ENCODE measurements at places on chromosomes 5 and 9. TPM values are rescaled to one million over a fixed set of nuclear protein-coding genes. Genes with fewer than 3 reads are reported as not detected.

The TLE4 gene
- 30.9 TPM for total RNA-seq

The FRRS1L gene
- total RNA-seq, result 10.9 TPM

The CTNND2 gene
- not detected for total RNA-seq

The CNTNAP3 gene
- 11.5 TPM for total RNA-seq

The BARHL1 gene
- not detected for total RNA-seq

The TMC1 gene
- total RNA-seq, result not detected

The AK6 gene
- 36.3 TPM for total RNA-seq

The THBS4 gene
- 4.7 TPM for total RNA-seq

The CTXN3 gene
- not detected for total RNA-seq

The LIX1 gene
- total RNA-seq, result 3.9 TPM

GRCh38 chr9:109012009-109012875 is 1.1 kb downstream of the CTNNAL1 start:
- H3K4me1 ChIP-seq, result no peaks in the 10 kb centered on the region
- DNase-seq, result peak; percentile 72
- peak overlapping the region; percentile 68 for H3K4me3 ChIP-seq

DNA sequence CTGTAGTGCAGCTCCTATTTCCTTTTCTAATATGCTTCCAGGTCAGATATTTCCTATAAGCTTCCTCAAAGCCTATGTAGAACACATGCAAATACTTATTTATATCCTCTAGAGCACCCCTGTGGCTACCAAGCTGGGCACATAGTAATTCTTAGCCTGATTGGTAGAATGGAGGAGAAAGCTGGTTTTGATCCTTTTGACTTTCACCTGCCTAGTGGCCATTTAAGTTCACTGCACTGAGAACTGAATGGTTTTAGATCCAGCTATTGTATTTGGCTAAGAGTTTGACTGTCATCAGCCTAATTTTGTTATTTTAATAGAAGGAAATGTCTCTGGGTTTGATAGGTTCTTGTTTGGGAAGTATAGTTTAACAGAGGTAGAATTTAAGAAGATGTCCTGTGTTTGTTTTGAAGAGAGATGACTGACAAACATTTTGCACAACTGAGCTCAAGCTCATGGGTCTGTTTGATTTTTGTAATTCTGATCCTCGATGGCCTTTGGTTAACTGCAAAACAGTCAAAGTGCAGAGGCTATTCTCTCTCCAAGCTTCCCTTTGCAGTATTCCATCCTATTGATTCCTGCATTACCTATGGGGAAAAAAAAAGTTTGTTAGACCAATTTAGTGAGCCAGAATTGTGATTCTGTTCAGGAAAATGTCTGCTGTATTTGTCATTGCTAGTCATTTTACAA is 85.4 kb downstream of the KCNN2 start:
- H3K4me3 ChIP-seq, result no peak overlapping the region
- H3K27ac ChIP-seq, result no peak overlapping the region
- no peaks in the 10 kb centered on the region for H3K27me3 ChIP-seq
- no peaks in the 10 kb centered on the region for H3K4me1 ChIP-seq
- no peak for DNase-seq
- no peaks in the 10 kb centered on the region for H3K36me3 ChIP-seq

GRCh38 chr5:1288439-1289335 is 6.2 kb downstream of the TERT start:
- no peaks in the 10 kb centered on the region for H3K27me3 ChIP-seq
- DNase-seq, result no peak
- no peak overlapping the region for H3K4me3 ChIP-seq
- no peaks in the 10 kb centered on the region for H3K36me3 ChIP-seq
- H3K27ac ChIP-seq, result no peak overlapping the region
- H3K4me1 ChIP-seq, result no peaks in the 10 kb centered on the region

- no peak for DNase-seq
- no peak overlapping the region for H3K27ac ChIP-seq
- no peak overlapping the region for H3K4me3 ChIP-seq
Measured at GRCh38 chr9:35948451-35948850, 9.5 kb downstream of the OR2S2 start.

- no peak for DNase-seq
- H3K36me3 ChIP-seq, result no peaks in the 10 kb centered on the region
- H3K4me3 ChIP-seq, result no peak overlapping the region
- H3K27ac ChIP-seq, result no peak overlapping the region
Measured at GRCh38 chr5:122638581-122638980, 136.3 kb upstream of the SNX2 start.

GRCh38 chr9:19992556-19992955 is 203.7 kb upstream of the SLC24A2 start:
- H3K4me3 ChIP-seq, result no peak overlapping the region
- no peaks in the 10 kb centered on the region for H3K36me3 ChIP-seq
- no peaks in the 10 kb centered on the region for H3K4me1 ChIP-seq
- DNase-seq, result no peak
- H3K27ac ChIP-seq, result no peak overlapping the region
- no peaks in the 10 kb centered on the region for H3K27me3 ChIP-seq

GRCh38 chr9:122029898-122030297 is 63.2 kb downstream of the TTLL11 start:
- H3K4me1 ChIP-seq, result no peaks in the 10 kb centered on the region
- H3K27ac ChIP-seq, result no peak overlapping the region
- DNase-seq, result no peak
- no peaks in the 10 kb centered on the region for H3K27me3 ChIP-seq

DNA sequence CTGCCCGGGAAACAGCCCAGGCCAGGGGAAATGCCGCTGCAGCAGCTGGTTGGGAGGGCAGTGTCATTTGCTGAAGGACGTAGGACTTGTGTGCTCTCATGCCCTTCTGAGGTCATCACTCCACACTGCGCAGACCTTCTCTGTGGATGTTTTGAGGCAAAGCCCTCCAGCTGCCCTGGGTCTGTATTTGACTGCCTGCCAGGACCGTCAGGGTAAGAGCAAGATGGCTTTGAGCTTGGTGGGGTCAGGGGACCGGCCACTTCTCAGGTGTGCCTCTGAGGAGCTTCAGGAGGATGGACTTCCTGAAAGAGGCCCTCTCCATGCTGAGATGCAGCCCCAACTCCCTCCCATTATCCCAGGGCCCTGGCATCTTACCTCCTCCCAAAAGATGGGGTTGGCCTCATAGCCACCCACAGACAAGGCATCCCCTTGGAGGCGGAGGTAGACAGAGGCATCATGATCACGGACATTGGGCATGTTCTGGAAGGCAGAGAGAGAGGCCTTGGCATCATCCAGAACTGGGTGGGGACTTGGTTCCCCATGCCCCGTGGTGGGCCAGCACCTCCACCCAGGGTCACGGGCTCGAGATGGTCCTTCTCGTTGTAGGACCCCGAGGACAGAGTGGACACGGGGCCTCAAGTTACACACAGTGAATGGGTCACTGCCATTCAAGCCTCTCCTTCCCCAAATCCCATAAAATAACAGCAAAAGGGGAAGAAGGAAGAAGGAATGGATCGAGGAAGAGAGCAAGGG is 19.4 kb downstream of the SARDH start:
- DNase-seq, result no peak
- no peaks in the 10 kb centered on the region for H3K27me3 ChIP-seq
- H3K4me3 ChIP-seq, result no peak overlapping the region
- no peak overlapping the region for H3K27ac ChIP-seq
- no peaks in the 10 kb centered on the region for H3K36me3 ChIP-seq

- no peaks in the 10 kb centered on the region for H3K36me3 ChIP-seq
- no peak overlapping the region for H3K27ac ChIP-seq
- H3K4me1 ChIP-seq, result no peaks in the 10 kb centered on the region
- H3K4me3 ChIP-seq, result no peak overlapping the region
Measured at GRCh38 chr5:124030043-124030491, 518.1 kb downstream of the CSNK1G3 start.

DNA sequence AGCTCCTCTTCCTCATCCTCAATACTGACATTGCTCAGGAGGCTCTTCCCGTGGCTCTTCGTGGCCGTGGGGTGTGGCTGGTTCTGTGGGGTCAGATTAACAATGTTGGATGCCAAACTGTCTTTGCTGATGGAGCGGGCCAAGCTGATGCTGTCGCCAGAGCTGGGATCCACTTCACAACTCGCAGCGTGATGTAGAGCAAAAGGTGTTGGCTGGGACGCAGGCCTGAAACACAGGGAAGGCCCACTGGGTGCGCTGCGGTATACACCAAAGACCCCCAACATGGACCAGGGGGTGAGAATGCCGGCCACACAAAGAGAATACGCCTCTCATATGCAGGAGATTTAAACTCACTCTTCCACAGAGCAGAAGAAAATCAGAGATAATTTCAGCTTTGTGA is 84.3 kb downstream of the CAMSAP1 start:
- H3K27ac ChIP-seq, result no peak overlapping the region
- DNase-seq, result no peak
- H3K36me3 ChIP-seq, result no peaks in the 10 kb centered on the region
- H3K27me3 ChIP-seq, result no peaks in the 10 kb centered on the region

- no peaks in the 10 kb centered on the region for H3K4me1 ChIP-seq
- no peaks in the 10 kb centered on the region for H3K36me3 ChIP-seq
- H3K4me3 ChIP-seq, result no peak overlapping the region
- no peaks in the 10 kb centered on the region for H3K27me3 ChIP-seq
- H3K27ac ChIP-seq, result no peak overlapping the region
Measured at GRCh38 chr5:160674901-160675300, 177.1 kb downstream of the ATP10B start.

GRCh38 chr9:4038182-4038723 is 261.6 kb downstream of the GLIS3 start:
- H3K27me3 ChIP-seq, result no peaks in the 10 kb centered on the region
- DNase-seq, result no peak
- H3K4me3 ChIP-seq, result no peak overlapping the region
- H3K4me1 ChIP-seq, result no peaks in the 10 kb centered on the region

- H3K27me3 ChIP-seq, result no peaks in the 10 kb centered on the region
- H3K4me1 ChIP-seq, result no peaks in the 10 kb centered on the region
- H3K27ac ChIP-seq, result peak overlapping the region; percentile 66
- H3K4me3 ChIP-seq, result peak overlapping the region; percentile 47
Measured at GRCh38 chr9:129697656-129698253, 32.3 kb downstream of the PRRX2 start.

- H3K27ac ChIP-seq, result no peak overlapping the region
- DNase-seq, result no peak
- no peak overlapping the region for H3K4me3 ChIP-seq
- no peaks in the 10 kb centered on the region for H3K27me3 ChIP-seq
- no peaks in the 10 kb centered on the region for H3K4me1 ChIP-seq
Measured at GRCh38 chr9:134384811-134385479, 58.7 kb downstream of the RXRA start.

- no peak overlapping the region for H3K4me3 ChIP-seq
- H3K4me1 ChIP-seq, result no peaks in the 10 kb centered on the region
- H3K27me3 ChIP-seq, result no peaks in the 10 kb centered on the region
- no peak for DNase-seq
- no peak overlapping the region for H3K27ac ChIP-seq
- H3K36me3 ChIP-seq, result no peaks in the 10 kb centered on the region
Measured at GRCh38 chr5:165370794-165371193, 1865.4 kb downstream of the MAT2B start.

DNA sequence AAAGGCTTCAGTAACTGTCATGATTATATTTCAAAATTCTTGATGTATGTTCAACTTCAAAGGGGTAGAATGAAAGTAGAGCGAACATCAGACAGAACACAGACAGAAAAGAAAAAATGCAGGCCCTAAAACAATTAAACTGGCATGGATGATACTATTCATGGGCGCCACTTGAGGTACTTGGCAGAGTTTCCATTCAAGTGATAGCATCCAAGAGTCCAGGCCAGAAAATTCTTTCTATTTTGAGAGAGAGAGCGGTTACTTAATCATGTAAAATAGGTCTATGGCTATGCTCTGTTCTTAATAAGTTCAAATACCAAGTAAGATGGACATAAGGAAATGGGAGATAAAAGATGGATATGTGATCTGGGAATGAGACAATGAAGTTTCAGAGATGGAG is 21.4 kb upstream of the PRR16 start:
- no peaks in the 10 kb centered on the region for H3K36me3 ChIP-seq
- H3K27me3 ChIP-seq, result no peaks in the 10 kb centered on the region
- no peaks in the 10 kb centered on the region for H3K4me1 ChIP-seq
- DNase-seq, result no peak
- H3K4me3 ChIP-seq, result no peak overlapping the region
- no peak overlapping the region for H3K27ac ChIP-seq

GRCh38 chr5:156148301-156148700 is 178.7 kb upstream of the SGCD start:
- H3K4me1 ChIP-seq, result no peaks in the 10 kb centered on the region
- no peaks in the 10 kb centered on the region for H3K36me3 ChIP-seq
- DNase-seq, result no peak
- no peak overlapping the region for H3K27ac ChIP-seq

- no peaks in the 10 kb centered on the region for H3K36me3 ChIP-seq
- H3K4me1 ChIP-seq, result peaks cover 3% of the 10 kb centered on the region
- H3K27me3 ChIP-seq, result no peaks in the 10 kb centered on the region
- peak; percentile 60 for DNase-seq
Measured at GRCh38 chr5:177362610-177363507, 5.1 kb downstream of the RGS14 start.

GRCh38 chr5:34666392-34667080 is 10.4 kb downstream of the RAI14 start:
- no peaks in the 10 kb centered on the region for H3K36me3 ChIP-seq
- H3K27ac ChIP-seq, result no peak overlapping the region
- no peak for DNase-seq
- no peaks in the 10 kb centered on the region for H3K27me3 ChIP-seq
- no peaks in the 10 kb centered on the region for H3K4me1 ChIP-seq
- H3K4me3 ChIP-seq, result no peak overlapping the region

DNA sequence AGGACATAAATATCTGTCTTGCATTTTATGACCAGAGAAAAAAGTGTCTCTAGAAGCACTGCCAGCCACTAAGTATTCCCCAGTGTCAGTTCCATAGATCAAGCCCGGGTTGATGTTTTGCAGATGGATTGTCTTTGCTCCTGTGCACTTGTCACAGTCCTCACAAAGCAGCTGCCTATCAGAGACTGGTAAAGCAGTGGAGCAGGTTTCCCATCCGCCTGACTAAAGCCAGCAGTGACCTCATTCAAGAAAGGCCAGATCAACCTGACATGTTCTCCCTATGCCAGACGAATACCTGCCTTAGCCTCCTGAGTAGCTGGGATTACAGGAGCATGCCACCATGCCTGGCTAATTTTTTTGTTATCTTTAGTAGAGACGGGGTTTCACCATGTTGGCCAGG is 26.8 kb upstream of the GARNL3 start:
- H3K27ac ChIP-seq, result no peak overlapping the region
- DNase-seq, result no peak
- H3K4me3 ChIP-seq, result no peak overlapping the region
- H3K4me1 ChIP-seq, result peaks cover 10% of the 10 kb centered on the region
- H3K36me3 ChIP-seq, result no peaks in the 10 kb centered on the region

DNA sequence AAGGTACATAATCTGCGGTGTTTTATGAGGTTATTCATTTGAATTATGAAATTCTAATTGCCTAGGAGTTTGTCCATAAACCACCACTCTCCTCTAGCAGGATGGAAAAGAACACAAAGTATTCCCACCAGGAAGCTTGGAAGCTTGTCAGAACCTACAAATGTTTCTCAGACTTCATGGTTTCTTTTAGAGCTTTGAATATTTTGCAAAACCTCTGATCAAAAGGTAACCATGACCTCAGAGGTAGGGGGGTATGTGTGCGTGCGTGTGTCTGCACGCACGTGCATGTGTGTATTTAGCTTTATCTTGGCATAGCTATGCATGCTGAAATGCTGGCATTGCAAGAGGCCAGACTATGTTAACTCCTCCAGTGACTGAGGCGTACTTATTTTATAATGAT is 847.0 kb downstream of the TLE1 start:
- peak; percentile 18 for DNase-seq
- no peaks in the 10 kb centered on the region for H3K27me3 ChIP-seq
- H3K27ac ChIP-seq, result no peak overlapping the region

GRCh38 chr9:115517335-115518075 is 399.5 kb upstream of the TNC start:
- H3K36me3 ChIP-seq, result no peaks in the 10 kb centered on the region
- no peaks in the 10 kb centered on the region for H3K4me1 ChIP-seq
- no peak overlapping the region for H3K4me3 ChIP-seq
- H3K27ac ChIP-seq, result no peak overlapping the region
- no peak for DNase-seq

Data from uterus (tissue), 4 donors.